ENCODE measurements at places on chromosomes 13 and 19. TPM values are rescaled to one million over a fixed set of nuclear protein-coding genes. Genes with fewer than 3 reads are reported as not detected.
A peak's percentile ranks its signal among the peaks of the same experiment; 100 is the strongest.

- no peak for DNase-seq
Observed at GRCh38 chr19:49488863-49489537, 1.6 kb downstream of the RPL13A start.

DNA sequence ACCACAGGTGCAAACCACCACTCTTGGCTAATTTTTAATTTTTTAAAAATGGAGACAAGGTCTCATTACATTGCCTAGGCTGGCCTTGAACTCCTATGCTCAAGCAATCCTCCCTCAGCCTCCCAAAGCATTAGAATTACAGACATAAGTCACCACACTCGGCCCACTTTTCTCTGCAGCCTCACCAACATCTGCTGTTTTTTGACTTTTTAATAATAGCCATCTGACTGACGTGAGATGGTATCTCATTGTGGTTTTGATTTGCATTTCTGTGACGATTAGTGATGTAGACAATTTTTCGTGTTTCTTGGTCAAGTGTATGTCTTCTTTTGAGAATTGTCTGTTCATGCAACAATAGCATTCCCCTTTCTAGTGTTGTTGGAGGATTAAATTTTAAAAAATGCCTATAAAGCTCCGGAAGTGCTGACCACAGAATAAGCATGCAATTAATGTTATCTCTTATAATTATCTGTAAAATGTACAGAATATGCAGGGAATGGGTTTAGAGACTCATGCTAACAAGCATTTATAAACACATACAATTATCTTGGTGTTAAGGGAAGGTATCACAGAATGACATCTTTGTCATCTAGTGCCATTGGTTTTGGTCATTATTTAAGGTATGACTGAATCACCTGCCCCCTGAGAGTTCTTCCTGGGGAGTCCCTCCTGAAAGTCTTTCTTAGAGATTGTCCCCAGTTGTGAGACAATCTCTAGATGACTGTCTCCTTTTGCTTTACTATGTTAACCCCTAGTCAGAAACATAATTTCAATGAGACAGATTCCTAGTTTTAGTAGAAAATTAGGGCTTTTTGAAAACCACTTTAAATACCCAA is 118.5 kb upstream of the SERTM1 start:
- DNase-seq = no peak

DNA sequence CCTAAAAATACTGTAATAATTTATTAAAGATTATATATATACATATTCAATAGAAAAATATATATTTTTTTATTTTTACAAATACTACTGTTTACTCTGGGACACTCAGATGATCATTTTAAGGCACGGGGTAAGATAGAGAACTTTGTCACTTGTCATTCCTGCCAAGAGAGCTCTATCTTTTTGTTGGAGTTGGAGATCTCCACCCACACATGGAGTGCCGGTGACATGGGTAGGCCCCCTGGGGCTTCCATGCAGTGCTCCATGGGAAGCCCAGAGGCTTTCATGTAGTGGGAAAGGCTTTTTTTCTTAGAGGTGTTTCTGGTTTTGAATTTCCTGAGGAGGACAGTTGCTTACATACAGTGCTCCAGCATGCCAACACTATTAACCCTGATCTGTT is 81.4 kb downstream of the LMO7 start:
- DNase-seq = no peak

GRCh38 chr13:100508996-100509395 is 79.6 kb downstream of the GGACT start:
- no peak for DNase-seq

DNA sequence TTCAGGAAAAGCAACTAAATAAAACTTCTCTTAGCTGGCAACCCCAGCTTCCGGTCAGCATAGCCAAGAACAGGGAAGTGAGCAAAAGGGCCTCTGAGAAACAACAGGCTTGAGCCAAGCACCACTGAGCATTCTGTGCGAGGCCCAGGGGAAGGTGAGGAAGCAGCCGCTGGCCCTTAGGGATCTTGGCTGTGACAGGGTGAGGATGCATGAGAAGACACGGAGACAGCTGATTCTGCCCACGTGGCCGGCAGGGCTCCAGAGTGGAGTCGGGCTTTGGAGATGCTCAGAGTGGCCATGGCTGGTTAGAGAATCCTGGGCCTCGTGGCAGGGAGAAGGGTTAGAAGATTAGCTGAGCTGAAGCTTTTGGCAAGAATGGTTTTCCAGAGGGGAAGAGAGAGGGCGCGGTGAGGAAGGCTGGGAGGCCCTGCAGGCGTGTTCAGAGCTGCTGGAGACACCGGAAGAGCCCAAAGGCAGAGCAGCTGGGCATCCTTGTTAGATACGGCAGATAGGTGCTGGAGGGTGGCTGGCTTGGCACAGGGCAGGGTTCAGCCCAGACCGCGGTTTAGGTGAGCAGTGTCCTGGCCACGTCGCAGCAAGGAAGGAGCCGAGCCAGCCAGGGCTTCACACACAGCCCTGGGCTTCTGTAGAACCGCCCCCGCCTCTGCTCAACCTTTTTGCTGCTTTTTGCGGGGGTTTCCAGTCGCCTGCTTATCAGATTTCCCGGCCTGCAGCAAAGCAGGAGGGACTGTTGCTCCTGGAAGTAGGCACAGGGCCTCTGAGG is 17.3 kb downstream of the UPF1 start:
- DNase-seq = peak; percentile 40

GRCh38 chr13:37539976-37540605 is 58.5 kb downstream of the POSTN start:
- DNase-seq = peak; percentile 89

The VMAC gene
- polyA plus RNA-seq = 3.1 TPM
